Left cardiac atrium (tissue), 4 donors: ENCODE measurements at places on chromosomes 6 and 20.

- no peak for DNase-seq
These were observed 7.4 kb upstream of the IGF2R start for GRCh38 chr6:159961528-159961927.

DNA sequence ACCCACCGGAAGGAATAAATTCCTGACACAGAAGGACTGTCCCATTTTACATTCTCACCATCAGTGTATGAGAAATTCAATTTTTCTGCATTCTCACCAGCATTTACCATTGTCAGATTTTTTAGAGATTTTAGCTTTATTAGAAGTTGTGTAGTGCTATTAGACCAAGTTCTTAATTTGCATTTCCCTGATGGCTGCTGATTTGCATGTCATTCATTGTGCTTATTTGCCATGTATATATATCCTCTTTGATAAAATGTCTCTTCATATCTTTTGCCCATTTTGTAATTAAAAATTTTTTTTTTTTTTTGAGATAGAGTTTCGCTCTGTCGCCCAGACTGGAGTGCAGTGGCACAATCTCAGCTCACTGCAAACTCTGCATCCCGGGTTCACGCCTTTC, 9.8 kb upstream of the HLA-DRB5 start:
- no peak for DNase-seq

DNA sequence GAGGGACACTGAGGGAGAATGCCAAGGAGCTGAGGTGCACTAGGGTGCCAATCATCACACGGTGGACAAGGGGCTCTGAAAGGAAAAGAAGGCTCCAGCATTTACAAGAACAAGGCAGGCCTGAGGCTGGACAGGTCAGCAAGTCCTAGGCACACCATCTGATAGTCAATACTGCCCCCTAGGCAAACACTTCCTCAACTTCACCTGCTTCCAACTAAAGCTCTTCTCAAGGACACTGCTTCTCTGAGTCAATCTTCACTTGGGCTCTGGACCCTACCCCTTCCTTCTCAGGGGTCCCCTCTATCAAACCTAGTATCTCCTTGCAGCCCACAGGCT, 37.7 kb upstream of the SLC4A11 start:
- no peak for DNase-seq

- DNase-seq = no peak
These were observed 3.5 kb downstream of the ZFAND3 start for GRCh38 chr6:37822851-37823682.

- DNase-seq = no peak
These were observed 117.4 kb downstream of the VEGFA start for GRCh38 chr6:43887340-43887858.

DNA sequence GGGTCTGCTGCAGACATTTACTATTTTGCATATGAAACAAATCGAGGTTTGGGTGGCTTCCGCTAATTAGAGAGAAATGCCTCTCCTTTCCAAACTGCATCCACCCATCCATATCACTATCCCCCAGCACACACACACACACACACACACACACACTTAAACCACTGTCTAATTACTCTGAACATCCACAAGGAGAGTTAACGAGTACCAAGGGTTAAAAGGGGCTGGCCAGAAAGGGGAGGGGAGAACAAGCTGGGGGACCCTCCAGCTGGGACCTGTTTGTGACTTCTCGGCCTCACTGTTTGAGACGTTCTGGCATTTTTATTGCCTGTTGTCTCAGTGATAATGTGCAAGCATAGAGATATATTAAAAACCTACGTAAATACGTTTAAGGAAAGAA, 261.2 kb downstream of the FOXC1 start:
- no peak for DNase-seq

DNA sequence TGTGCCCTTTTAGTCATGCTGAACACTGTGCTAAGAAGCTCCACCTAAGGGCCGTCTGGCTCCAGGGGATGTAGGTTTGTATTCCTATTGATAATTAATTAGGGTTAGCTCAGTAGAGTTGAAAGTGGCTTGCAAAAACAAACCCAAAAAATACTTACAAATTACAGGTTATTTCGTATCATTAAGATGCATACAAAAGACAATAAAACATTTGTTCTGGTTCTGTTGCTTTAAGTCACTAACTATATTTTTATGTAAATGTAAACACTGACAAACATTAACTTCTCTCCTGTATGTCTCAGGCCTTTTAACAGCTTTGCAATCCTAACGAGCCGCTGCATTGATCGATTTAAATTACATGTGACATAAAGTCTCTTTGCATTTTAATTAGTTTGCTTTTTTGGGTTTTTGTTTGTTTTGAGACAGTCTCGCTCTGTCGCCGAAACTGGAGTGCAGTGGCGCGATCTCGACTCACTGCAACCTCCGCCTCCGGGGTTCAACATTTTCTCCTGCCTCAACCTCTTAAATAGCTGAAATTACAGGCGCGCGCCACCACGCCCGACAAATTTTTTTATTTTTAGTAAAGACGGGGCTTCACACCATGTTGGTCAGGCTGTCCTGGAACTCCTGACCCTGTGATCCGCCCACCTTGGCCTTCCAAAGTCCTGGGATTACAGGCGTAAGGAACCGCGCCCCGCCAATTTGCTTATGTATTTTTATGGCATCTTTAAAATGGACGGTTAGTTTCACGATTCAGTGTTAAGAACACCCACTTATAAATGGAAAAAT, 110.9 kb downstream of the HFE start:
- peak; percentile 44 for DNase-seq

DNA sequence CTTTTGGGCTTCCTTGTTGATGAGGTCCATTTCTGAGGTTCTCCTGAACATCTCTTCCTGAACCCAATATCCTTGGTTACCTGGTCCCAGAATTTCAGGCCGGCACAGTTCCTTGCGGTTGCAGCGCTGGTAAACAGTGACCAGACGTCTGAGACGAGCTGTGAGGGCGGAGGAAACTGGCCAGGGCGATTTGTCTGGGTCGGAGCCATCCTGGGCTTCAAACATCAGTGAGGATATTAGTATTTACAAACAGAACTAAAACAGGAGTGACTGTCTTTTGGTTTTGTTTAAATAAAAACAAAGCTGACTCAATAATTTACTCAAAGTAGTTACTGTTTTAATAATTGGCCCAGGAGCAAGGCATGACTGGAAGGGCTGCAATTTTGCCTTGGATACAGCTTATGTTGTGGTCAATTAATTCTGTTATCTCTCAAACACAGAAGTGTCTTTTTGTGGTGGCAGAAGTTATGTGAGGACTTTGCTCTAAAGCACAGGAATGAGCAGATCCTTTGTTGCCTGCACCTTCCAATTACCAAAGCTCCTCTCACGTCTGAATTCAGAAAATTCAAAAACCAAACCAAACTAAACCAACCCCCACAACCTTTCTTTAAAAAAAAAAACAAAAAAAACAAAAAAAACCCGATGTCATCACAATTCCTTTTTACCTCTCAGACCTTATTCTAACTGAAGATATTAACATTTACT, 58.7 kb upstream of the EMILIN3 start:
- peak; percentile 24 for DNase-seq

GRCh38 chr6:77620278-77620882, 32.5 kb upstream of the MEI4 start:
- no peak for DNase-seq
